Stimulated activated CD8-positive, alpha-beta memory T cell treated with anti-CD3 and anti-CD28 coated beads, Interleukin-4, amount 100 ng/mL, for 1 hour (primary cell): ENCODE measurements at places on chromosomes 3 and 15.

DNA sequence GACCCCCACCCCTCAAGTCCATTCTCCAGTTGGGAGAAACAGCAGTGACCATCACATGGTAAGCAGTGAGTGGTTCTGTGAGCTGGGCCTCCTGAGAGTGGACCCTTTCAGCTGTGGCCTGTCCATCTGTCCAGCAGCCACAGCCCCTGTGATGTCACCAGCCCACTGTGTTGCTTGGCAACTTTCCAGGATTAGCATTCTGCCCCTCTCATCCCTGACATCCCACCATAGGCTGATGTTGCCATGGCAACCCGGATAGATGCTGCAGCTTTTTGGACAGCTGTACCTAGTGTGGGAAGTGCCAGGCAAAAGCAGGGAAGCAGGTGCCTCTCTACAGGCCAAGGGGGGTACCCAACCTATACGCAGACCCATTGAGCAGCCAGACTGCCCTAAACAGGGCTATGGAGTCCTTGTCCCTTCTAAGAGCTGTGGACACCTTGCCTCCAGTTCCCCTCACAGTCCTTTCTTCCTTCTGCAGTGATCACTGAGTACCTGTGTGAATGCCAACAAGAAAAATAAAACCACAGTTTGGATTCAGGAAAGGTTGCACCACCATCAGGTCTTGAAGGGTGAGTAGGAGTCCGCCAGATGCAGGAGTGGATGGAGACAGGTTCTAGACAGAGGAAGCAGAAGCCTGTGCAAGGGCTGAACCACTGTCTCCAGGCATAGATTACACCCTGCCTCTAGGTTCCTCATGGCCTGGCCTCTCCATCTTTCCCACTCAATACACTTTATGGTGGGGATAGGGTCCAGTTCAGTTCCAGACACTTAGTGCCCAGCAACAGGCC lies at the start of gene DNAH1:
Gene DNAH1, plus strand, starts transcription at position 343 of the 788 bp plus-strand sequence. CDS start 6,124 bp downstream, outside the sequence.
- DNase-seq, result no peak

GRCh38 chr3:35322070-35322469 lies 317.3 kb upstream of the ARPP21 start:
- no peak for DNase-seq

- no peak for DNase-seq
Measured at GRCh38 chr3:31562525-31562924, 29.8 kb downstream of the STT3B start.

GRCh38 chr3:87200060-87200647 lies 27.0 kb upstream of the CHMP2B start:
- no peak for DNase-seq

DNA sequence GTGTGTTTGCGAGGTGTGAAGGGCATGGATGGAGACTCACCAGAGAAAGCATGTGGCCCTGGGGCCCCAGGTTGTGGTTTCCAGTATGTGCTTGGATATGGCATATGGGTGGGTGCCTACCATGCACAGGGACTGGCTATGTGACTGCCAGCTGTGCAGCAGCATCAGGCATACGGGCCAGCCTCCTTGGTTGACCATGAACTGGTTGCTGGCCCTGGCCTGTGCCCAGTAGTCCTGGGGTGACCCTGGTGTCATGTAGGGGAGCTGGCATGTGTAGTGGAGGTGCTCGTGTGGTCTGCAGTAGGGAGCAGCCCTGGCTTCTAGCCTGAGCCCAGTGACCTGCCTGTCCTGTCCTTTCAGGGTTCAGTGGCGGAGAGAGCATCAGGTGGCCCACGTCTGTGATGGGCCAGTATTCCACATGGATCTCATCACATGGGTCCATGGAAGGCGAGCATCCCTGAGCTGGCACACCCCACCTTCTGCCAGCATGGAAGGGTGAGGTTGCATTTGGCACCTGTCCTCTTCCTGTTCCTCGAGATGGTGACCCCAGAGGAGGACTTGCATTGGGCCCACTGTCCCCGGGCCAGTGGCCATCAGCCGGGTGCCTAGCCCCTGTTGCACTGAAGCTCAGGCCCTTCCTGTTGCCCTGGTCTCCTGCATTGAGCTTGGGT lies 228.9 kb downstream of the SNRPN start:
- no peak for DNase-seq

GRCh38 chr3:117404730-117405129 lies 695.2 kb downstream of the TUSC7 start:
- no peak for DNase-seq

- DNase-seq, result no peak
Measured at GRCh38 chr15:23416349-23417276, 30.4 kb downstream of the GOLGA6L2 start.

GRCh38 chr3:110174908-110175307 lies 837.6 kb upstream of the DPPA4 start:
- DNase-seq, result no peak

GRCh38 chr3:57065588-57065987 lies 5.1 kb downstream of the SPATA12 start:
- DNase-seq, result no peak

- DNase-seq, result no peak
Measured at GRCh38 chr15:88644741-88645140, 5.9 kb downstream of the ISG20 start.

- no peak for DNase-seq
Measured at GRCh38 chr3:177431525-177432176, 234.4 kb upstream of the TBL1XR1 start.

- no peak for DNase-seq
Measured at GRCh38 chr3:111712294-111713167, 117.4 kb upstream of the ZBED2 start.

- DNase-seq, result no peak
Measured at GRCh38 chr15:38796589-38796988, 232.0 kb upstream of the RASGRP1 start.

- DNase-seq, result no peak
Measured at GRCh38 chr3:184237807-184238206, 8.4 kb downstream of the VWA5B2 start.

DNA sequence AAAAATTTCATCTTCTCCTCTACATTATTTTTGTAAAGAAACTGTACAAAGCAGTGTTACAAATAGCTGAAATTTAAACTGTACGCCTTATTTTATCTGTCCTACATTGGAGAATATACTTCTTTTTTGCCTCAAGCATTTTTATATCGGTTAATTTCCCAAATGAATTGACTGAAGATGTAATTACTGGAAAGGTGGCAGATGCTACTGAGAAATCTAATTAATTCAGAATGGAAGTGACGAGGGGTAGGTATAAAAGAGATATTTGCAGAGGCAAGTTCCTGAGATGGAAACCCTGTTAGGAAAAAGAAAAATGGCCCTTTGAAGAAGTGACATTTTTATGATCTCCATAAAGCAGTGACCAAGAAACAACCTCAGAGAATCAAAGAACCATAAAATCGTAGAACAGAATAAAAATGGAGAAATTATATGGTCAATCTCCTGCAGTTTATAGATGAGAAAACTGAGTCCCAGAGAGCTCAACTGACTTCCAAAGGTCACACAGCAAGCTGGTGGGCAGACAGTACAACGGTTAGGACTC lies 20.4 kb downstream of the RUVBL1 start:
- DNase-seq, result no peak

GRCh38 chr3:14630404-14631100 lies 21.0 kb upstream of the CCDC174 start:
- DNase-seq, result no peak

DNA sequence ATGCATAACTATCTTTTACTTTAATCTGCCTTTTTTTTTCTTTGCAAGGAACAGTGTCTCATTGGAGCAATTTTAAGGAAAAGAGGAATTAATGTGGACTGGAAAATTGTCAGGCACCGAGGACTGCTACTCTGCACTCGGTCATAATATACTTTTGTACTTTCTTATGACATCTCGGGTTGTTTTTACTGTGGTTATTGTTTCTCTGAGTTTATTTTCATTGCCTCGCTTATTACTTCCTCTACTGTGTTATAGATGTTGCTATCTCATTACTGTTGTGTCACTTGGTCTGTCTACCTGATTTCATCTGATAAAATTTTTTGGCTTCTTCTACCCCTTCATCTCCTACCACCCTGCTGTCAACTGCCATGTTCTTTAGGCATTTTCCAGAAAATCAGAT lies 213.5 kb upstream of the POU1F1 start:
- DNase-seq, result no peak

- no peak for DNase-seq
Measured at GRCh38 chr3:104892044-104892443, 474.7 kb upstream of the ALCAM start.

- no peak for DNase-seq
Measured at GRCh38 chr3:138078901-138079344, 36.5 kb downstream of the DZIP1L start.

DNA sequence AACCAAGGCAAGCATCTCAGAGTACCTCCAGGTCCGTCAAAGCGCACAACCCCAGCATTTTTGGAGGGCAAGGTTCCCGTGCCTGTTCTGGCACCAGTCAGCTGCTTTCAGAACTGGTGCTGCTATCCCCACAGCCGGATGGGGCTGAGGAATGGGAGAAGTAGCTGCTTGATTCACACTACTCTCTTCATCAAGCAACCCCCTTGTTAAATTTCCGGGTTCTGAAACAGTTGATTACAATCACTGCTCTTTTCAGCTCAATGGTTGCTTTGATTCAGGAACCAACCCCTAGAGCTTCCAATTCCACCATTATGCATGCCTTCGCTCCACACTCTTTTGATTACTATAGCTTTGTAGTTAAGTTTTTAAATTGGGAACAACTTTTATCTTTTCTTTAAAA lies 12.3 kb upstream of the UBA7 start:
- no peak for DNase-seq

DNA sequence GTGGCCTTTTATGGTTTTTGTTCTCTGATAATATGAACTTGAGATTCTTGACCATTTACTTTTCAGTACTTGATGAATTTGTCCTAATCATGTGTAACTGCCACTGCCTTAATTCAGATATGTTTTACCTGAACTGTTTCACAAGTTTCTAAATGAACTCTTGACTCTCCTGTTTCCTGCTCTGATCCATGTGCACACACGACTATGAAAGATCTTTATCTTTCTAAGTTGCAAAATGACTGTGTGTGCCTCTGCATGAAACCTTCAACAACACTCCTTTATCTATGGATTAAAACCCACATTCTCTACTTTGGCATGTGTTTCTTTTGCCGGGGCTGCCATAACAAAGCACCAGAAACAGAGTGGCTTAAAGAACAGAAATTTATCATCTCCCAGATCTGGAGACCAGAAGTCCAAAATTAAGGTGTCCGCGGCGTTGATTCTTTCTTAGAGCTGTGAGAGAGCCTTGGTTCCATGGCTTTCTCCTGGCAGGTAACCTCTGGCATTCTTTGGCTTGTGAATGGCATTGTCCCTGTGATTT lies 275.0 kb downstream of the ADAMTSL3 start:
- no peak for DNase-seq
